ENCODE measurements at places on chromosomes 5 and 9.

DNA sequence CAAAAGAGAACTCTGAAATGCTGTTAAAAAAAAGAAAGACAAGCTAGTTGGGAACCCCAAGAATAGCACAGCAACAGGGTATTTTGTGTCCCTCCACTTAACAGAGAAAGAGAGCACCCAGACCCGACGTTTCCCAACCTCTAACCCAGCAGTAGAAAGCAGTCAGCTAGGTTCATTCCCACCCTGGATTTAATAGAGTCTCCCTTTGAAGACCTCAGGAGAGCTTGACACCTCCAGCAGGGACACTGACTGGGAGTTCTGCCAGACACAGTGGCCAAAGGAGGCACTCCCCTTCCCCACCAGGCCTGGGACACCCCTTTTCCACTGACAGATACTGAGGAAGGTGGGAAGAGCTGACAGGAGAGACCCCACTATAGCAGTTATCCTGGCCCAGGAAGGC is 337.5 kb upstream of the MSX2 start:
- peak; percentile 8 for DNase-seq

GRCh38 chr5:171242521-171242920 is 66.5 kb upstream of the TLX3 start:
- DNase-seq: peak; percentile 46

- no peak for DNase-seq
Measured at GRCh38 chr5:177312649-177313181, 1.0 kb upstream of the MXD3 start.

- DNase-seq: peak; percentile 13
Measured at GRCh38 chr9:20405078-20405477, 217.2 kb downstream of the MLLT3 start.

All from adipocyte (in vitro differentiated cells).